ENCODE measurements at places on chromosomes 7 and 10.

GRCh38 chr7:105141068-105141467 is 127.1 kb downstream of the KMT2E start:
- DNase-seq, result no peak

DNA sequence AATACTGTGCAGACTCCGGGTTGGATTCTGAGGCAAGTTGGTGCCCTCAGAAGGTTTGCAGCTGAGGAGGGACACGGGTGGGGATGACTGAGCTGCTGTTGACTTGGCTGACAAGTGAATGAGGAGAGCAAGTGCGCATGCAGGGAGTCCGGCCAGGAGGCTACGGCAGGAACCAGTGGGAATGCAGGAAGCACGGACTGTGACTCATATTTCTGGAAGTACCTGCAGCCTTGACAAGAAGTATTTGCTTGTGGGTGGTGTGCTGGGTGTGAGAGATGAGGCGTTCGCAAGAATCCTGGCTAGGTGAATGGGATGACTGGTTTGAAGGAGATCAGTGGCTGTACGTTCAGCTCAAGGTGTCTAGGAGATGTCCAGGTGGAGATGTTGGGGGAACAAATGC is 30.8 kb upstream of the FXYD4 start:
- no peak for DNase-seq

DNA sequence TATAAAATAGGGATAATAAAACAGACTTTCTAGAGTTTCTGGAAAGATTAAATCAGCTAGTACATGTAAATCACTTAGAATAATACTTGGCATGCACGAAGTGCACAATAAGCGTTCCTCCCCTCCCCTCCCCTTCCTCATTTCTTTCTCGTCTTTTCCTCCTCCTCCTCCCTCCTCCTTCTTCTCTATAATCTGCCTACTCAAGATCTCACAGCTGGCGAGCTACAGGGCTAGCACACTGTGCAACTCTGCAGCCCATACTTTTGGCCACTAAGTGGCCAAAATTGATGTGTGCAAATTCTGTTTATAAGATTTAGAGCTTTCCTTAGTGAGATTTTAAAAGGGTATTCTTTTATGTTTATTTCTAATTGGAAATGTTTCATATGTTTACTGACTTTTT is 565.3 kb downstream of the PHTF2 start:
- no peak for DNase-seq

- no peak for DNase-seq
Observed at GRCh38 chr7:100166317-100166940, 2.0 kb downstream of the GAL3ST4 start.

DNA sequence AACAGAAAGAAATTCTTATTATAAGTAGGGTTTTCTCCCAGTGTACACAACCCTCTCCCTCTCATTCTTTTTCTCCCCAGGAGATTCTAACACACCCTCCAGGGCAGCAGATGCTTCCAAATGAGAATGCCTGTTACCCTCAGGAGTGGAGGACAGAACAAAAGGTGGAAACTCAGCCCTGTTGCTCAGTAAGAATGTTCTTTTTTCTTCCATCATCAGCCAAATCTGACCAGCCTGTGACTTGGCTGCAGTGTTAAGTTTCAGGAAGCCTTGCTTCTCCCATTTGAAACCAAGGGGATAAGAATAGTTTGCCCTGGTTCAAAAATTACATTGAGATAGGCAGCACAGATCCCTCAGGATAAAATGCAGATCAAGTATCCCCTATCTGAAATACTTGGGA is 77.5 kb upstream of the EEPD1 start:
- DNase-seq, result no peak

DNA sequence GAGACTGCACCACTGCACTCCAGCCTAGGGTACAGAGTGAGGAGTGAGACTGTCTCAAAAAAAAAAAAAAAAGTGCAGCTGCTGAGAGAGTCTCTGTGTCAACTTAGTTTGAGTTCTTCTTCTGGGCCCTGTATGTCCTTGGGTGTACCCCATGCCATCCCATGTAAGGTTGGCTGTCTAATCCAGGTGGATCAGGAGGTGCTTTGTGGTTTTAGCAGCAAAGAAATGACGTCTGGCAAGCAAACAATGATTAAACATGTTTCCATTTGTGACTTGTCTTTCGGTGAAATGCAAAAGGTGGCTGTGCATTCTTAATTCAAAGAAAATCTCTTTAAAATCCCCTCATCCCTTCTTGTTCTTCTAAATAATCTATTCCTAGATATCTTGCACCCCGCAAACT is 255.9 kb downstream of the ANKRD30A start:
- DNase-seq, result no peak

DNA sequence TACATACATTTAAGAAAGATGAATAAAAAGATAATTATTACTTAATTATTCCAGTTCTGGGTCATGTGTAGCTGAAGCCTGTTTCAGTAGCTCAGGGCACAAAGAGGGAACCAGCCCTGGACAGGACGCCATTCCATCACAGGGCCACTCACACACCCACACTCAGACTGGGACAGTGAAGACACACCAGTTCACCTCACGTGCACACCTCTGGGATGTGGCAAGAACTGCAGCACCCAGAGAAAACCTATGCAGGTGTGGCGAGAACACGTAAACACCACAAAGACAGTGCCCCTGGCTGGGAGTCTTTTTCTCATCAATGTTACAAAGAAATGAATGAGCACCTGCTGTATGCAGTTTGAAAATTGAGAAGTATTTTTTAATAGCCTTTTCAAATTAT is 1.6 kb upstream of the IDI1 start:
- DNase-seq, result no peak

DNA sequence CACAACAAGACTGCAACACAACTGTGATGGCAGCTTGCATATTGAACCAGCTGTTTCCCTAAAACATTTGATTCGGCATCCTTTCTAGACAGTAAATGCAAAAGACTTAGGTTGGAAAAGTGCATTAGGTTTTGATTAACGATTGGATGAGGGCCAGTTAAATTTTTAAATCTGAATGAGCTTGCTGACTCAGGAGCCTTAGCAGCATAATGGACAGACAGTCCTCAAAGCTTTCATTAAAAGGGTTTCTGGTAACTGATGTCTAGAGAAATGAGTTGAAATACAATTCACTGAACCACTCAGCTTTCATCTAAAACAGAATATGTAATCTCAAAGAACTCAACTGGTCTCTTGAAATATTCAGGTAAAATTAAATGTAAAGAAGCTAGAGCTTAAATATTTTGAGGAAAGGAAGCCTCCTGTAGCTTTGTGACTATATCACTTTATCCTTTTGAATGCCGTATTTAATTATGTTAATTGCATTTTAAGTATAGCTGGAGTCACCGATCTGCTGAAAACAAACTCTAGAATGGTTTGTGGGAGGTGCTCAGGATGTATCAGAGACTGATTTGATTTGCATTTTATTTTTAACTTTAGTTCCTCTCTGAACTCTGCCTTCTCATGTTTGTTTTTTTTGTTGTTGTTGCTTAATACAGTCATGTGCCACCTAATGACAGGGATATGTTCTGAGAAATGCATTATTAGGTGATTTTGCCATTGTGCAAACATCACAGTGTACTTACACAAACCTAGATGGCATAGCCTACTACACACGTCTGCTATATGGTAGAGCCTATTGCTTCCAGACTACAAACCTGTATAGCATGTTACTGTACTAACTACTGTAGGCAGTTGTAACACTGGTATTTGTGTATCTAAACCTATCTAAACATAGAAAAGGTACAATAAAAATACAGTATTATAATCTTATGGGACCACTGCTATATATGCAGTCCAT is 29.2 kb upstream of the ATRNL1 start:
- no peak for DNase-seq

- no peak for DNase-seq
Observed at GRCh38 chr7:155843426-155844018, 31.3 kb upstream of the SHH start.

- no peak for DNase-seq
Observed at GRCh38 chr10:84654671-84655070, 326.3 kb downstream of the CCSER2 start.

DNA sequence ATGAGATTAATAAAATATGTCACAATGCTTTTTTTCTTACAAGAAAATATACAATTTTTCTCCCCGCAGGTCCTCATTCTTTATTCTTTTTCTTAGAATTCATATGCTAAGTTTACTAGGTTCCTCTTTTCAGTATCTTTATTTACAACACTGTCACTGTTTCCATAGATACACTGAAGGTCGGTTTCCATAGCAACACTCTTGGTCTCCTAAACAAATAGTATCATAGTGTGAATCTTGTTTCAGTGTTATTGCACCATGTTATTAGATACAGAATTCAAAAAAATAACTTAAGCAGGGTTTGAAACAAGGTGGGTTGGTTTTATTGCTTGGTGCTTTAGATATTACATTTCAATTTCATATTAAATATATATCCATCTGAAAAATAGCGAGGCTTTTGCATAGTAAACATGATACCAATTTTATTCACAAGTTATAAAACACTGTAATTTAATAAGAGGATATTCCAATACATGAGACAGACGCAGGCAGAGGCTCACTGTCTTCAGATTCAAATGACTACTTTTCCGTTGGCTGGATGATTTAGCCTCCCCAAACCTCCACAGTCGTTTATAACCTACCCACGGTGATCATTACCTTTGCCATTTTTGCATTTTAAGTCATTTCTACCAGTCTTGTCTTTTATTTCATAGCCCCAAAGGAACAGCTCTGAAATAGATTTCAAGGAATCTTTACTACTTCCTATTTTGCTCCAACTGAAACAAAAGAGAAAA is 88.9 kb upstream of the KLF6 start:
- DNase-seq, result no peak

DNA sequence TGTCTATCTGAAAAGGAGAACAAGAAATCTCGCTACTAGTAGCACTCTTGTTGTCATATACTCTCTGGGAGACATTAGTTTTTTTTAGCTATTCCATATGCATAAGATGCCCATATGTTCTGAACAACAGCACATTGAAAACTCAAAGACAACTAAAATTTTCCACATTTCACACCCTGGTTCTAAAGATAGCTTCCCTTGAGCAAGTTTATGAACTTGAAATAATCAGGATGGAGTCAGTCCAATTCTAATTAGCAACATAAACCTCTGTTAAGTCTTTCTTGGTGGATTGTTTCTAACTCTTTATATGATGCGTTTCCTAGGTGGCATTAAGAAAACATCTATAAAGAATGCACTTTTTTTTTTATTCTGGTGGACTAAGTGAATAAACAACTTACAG is 1095.3 kb downstream of the GRM8 start:
- no peak for DNase-seq

DNA sequence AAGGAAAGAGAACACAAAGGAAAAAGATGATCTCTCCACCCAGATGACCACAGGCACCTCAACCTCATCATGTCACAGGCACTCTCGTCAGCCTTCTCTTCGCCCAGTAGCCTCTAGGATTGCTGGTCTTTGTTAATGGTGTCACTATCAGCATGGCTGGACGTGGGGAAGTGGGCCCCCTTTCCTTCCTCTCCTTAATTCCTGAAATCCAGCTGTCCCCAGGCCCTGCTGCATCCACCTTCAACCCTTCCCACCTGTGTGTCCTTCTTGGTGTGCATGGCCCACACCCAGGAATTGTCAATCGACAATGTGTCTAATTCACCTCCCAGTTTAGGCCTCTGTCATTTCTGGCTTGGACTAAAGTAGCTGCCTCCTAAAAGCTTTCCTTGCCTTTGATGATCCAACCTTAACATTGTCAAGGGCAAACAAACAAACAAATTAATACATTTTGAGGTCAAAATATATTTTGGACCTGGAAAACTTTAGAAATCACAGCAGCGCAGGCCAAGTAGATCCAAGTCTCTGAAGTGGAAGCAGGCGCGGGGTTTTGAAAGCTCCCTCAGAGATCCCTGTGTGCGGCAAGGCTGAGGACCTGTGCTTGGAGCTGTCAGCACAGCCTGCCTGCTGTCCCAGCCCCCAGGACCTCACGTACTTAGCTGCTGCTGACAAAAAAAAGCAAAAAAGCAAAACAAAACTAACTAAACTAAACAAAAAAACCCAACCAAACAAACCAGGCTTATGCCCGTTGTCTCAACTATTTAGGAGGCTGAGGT is 193.3 kb upstream of the LYZL2 start:
- no peak for DNase-seq

DNA sequence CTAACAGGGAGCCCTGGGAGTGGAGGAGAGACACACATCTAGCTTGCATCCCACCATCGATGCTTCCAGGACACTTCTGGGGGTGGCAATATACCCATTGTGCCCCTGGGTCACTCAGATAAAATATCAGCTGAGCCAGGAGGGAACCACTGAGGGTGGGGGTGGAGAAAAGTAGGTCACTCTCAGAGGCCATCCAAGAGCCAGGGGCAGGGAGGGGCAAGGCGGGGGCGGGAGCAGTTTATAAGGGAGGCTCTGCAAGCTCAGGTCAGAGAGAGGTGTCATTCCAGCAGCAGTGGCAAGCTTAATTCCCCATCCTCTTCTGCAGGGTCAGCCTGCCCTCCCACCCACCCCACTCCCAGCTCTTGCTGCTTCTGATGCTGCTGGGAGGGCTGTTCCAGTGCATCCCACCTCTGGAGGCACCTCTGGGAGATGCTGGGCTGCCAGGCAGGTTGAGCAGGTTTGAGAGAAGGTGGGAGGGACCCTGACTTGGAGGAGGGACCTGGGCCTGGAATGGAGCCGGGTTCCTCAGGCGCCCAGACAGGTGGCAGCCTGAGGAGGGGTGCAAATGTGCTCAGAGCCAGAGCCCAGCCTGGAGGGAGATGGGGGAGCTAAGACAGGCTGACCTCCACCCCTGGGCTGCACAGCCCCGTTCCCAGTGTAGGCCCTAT is 20.1 kb upstream of the TLX1 start:
- DNase-seq, result no peak

- DNase-seq, result no peak
Observed at GRCh38 chr10:76399226-76399625, 967.8 kb downstream of the LRMDA start.

- DNase-seq, result no peak
Observed at GRCh38 chr7:29511851-29512250, 51.8 kb upstream of the PRR15 start.

All from GM12891 (cell line).